ENCODE measurements at places on chromosomes 7 and 10. TPM values are rescaled to one million over a fixed set of nuclear protein-coding genes. Genes with fewer than 3 reads are reported as not detected.

DNA sequence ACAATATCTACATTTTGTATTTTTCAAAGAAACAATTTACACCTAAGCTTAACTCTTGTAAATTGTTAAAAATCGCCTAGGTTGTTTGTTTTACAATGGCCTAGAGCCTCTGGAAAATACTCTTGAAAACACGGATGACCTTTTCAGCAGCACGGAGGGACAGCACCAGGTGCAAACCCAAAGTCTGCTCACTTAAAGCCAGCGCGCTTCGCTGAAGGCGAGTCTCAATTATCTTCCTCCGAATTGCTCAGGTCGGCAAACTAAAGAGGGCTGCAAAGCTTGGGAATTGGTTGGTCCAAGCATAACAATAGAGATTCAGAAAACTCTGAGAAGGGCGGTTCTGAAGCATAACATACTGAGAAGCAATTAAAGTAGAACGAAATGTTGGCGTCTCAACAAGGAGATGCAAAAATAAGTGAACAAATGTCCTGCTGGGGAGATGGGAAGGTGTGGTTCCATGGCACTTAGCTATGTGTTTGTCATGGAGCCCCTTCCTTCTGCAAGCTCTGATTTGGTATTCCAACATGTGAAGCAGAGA is 139.9 kb upstream of the PITRM1 start:
- no peak overlapping the region for H3K4me3 ChIP-seq
- DNase-seq: no peak
- no peaks in the 10 kb centered on the region for H3K4me1 ChIP-seq

DNA sequence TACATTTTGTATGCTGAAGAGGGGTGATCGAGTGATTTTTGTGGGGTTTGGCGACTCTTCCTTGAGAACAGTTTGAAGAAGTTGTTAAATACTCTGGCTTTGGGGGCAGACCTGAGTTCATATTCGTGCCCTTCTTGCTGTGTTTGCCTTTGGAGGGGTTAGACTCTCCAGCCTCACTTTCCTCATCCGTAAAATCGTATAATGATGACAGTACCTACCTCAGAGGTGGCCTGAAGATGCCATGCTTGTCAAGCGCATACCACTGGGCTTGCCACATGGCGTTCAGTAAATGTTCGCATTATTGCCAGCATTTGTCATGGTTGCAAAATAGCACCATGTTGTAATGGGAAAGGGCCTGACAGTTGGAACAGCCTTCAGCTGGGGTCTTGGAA is 1.3 kb downstream of the STK17A start:
- peaks cover 3% of the 10 kb centered on the region for H3K36me3 ChIP-seq
- H3K27ac ChIP-seq: peak overlapping the region; percentile 94
- H3K4me3 ChIP-seq: peak overlapping the region; percentile 98
- peaks cover 2% of the 10 kb centered on the region for H3K27me3 ChIP-seq

GRCh38 chr10:128031216-128031615 is 95.0 kb downstream of the MKI67 start:
- H3K4me3 ChIP-seq: no peak overlapping the region
- no peak for DNase-seq
- no peaks in the 10 kb centered on the region for H3K27me3 ChIP-seq
- H3K27ac ChIP-seq: no peak overlapping the region
- H3K4me1 ChIP-seq: peaks cover 2% of the 10 kb centered on the region

DNA sequence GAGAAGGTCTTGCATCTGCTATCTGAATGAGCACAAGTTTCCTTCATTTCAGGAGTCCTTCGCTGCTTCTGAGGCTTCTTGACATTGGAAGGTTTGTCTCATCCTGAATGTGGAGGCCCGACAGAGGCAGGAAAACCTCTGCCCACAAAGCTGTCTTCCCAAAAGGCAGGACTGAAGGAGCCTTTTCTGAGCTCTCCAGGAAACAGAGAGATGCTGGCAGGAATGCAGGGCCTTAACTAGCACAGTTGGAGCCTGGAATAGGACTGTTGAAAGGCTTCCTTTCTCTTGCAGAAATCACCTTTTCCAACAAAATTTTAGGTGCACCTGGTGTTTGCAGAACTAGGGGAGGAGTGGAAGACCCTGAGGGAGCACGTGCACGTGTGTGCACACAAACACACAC is 637.4 kb upstream of the MKI67 start:
- no peak for DNase-seq
- no peak overlapping the region for H3K4me3 ChIP-seq
- H3K36me3 ChIP-seq: no peaks in the 10 kb centered on the region
- H3K27me3 ChIP-seq: no peaks in the 10 kb centered on the region

- H3K4me3 ChIP-seq: no peak overlapping the region
- peaks cover 3% of the 10 kb centered on the region for H3K4me1 ChIP-seq
- H3K27ac ChIP-seq: no peak overlapping the region
These were observed 85.1 kb downstream of the KLF6 start for GRCh38 chr10:3699916-3700315.

GRCh38 chr7:21020667-21021066 is 234.0 kb upstream of the SP8 start:
- H3K36me3 ChIP-seq: no peaks in the 10 kb centered on the region
- H3K27ac ChIP-seq: no peak overlapping the region
- H3K4me1 ChIP-seq: no peaks in the 10 kb centered on the region
- DNase-seq: no peak
- no peak overlapping the region for H3K4me3 ChIP-seq

DNA sequence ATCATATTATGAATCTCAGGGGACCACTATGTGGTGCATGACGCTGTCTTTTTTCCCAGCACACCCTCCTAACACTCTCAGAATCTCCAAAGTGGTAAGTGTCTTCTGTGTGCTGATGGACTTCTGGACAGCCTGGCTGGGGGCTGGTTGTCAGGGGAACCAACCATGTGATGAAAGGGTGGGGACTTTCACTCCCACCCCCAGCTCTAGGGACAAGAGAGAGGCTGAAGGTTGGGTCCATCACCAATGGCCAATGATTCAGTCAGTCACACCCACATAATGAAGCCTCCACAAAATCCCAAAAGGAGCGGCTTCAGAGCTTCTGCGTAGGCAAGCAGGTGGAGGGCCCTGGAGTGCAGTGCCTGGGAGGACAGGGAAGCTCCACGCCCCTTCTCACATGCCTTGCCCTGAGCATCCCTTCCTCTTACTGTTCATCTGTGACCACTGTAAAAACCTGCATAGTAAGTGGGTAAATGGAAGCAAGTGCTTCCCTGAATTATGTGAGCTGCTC is 44.6 kb downstream of the RASGEF1A start:
- H3K36me3 ChIP-seq: no peaks in the 10 kb centered on the region
- DNase-seq: no peak
- H3K4me3 ChIP-seq: no peak overlapping the region
- H3K27me3 ChIP-seq: no peaks in the 10 kb centered on the region

DNA sequence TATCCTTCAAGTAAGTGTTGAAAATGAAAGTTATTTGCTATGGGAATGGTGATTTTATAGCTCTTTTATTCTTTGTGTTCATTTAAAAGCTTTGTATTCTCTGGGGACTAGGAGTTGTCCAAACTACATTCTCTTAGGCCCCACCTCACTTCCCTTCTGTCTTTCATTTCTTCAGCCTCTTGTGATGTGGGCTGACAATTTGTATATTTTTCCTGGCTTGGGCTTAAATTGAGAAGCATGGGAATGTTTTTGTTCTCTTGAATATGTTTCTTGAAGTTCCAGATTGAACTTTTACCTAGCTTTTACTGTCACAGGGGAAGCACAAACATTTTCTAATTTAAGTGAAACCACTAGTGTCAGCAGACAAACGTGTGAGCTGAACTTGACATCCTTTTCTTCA is 27.9 kb downstream of the BBS9 start:
- no peaks in the 10 kb centered on the region for H3K4me1 ChIP-seq
- H3K27ac ChIP-seq: no peak overlapping the region
- no peak for DNase-seq
- H3K4me3 ChIP-seq: no peak overlapping the region

GRCh38 chr10:120997313-120997712 is 146.2 kb downstream of the WDR11 start:
- no peak overlapping the region for H3K4me3 ChIP-seq
- no peaks in the 10 kb centered on the region for H3K27me3 ChIP-seq
- no peak for DNase-seq
- no peaks in the 10 kb centered on the region for H3K4me1 ChIP-seq
- H3K27ac ChIP-seq: no peak overlapping the region

C10orf62 gene
- not detected for total RNA-seq

OR2A1 gene
- total RNA-seq: not detected
